ENCODE measurements at places on chromosomes 3 and 15.

DNA sequence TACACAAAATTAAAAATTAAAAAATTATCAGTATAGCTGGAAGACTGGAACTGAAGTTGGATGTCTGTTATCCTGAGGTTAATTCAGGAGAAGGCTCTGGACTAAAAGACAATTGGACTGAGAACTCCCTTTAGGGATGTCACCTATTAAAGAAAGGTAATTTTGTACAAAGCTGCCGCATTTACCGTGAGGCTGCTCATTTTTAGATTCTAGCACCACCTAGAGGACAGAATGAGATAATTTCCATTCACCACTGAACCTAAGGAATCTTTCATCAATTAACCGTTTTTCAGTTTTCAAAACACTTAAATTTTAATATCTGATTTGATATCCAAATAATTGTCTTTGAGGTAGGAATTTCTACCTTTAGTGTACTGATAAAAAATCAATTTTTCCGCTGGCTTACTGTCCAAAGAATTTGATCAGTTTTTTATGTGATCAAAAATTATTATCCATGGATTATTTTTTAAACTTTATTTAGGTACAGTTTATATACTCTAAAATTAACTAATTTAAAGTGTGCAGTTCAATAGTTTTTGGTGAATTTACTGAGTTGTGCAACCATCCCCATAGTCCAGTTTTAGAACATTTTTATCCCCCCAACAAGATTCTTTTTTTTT lies 106.7 kb upstream of the TNIK start:
- DNase-seq: no peak

GRCh38 chr15:31508656-31509055 lies 182.0 kb downstream of the KLF13 start:
- DNase-seq: no peak

DNA sequence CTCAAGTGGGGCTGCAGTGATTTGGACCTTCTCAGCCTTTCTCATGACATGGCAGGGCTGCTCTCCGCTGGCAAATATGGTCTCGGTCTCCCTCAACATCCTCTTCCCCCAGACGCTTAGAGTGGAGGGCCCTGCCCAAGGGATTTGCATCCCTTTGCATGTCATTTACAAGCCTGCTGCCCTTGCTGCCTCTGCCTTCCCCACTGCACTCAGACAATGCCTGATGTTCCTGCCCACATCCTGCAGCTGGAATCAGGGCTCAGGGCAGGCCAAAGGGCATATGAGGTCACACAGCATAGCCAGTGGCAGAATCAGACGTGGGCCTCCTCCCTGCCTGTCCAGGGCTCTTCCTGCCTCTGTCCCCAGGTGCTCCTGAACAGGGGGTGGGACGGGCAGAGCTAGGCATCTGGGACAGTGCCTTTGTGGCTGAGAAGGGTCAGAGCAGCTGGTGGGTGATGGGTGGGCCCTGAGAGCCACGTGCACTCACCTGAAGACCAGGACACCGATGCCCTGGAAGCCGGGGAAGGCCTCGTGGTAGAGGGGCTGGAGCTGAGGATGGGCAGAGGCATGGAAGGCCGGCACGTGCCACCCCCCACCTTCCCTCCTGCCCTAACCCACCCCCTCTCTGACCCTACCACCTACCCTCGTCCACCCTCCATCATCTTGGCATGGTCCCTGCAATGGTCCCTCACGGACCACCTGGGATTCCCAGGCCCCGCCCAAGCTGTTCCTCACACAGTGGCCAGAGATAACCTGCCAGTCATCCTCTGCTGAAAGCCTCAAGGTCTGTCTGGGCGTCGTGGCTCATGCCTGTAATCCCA lies 27.4 kb upstream of the GOLGA6C start:
- DNase-seq: peak; percentile 53

GRCh38 chr15:30921781-30922479 lies 18.2 kb downstream of the FAN1 start:
- DNase-seq: no peak

Data from activated effector memory CD4-positive, alpha-beta T cell treated with anti-CD3 and anti-CD28 coated beads, Interleukin-2, amount 50 U/mL, for 16 hours (primary cell).